Activated CD4-positive, alpha-beta T cell treated with anti-CD3 and anti-CD28 coated beads, Interleukin-2, amount 10 ng/mL, durations not matched to agents 7 days and 5 days (primary cell): ENCODE measurements at places on chromosomes 7 and 10. TPM values are rescaled to one million over a fixed set of nuclear protein-coding genes. Genes with fewer than 3 reads are reported as not detected.
A peak's percentile ranks its signal among the peaks of the same experiment; 100 is the strongest.

GRCh38 chr10:25226775-25227682, 52.2 kb downstream of the GPR158 start:
- DNase-seq: peak; percentile 7

MRLN gene
- total RNA-seq: not detected

DNA sequence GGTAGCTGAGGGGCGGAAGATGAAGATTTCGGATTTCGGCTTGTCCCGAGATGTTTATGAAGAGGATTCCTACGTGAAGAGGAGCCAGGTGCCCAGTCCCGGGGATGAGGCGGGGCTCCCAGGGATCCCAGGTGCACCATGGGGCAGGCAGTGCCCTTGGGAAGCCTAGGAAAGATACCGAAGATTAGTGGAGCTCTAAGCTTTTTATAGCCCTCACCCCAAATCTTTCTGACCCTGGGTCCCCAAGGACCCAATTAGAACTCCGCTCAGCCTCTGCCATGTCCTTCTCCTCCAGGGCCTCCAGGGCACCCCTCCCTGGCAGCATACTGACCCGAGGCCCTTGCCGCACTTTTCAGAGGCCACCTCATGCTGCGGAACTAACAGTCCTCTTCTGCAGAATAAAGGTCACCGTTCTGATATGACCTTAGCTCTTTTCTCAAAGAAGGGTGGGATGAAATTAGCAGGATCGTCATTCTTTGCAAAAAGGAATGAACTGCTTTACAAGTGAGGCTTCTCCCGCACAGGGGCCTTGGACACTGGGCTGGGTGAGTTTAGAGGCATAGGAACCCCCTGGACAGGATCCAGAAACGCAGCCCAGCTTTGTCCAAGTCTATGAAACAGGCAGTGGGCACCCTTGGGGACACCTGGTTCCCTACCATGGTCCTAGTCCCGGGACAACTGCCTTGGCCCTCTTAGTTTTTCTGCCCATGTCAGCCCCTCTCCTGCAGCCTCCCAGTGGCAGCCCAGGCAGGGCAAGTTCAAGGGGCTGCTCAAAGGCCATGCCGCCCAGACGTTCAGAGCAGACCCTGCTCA, 17.9 kb upstream of the CSGALNACT2 start:
- DNase-seq: no peak

VSIR gene
- 148 TPM for total RNA-seq

DNA sequence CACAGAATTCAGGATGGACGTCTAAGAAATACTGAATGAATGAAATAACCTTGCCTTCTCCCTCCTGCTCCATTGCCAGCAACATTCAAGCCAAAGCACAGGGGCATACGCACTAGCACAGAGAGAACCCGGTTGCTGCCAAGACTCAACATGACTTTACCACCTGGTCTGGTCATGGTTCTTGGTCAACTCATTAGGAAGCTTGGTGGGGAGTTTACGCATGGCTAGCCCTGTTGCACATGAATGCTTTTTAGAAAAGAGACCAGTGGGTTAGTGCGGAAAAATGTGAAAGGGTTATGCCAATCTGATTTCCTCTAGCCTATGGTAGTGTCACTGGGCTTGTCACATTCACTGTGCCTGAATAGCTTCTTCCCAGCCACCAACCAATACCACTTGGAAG, 187.6 kb upstream of the NEBL start:
- DNase-seq: no peak

GRCh38 chr7:148340438-148341280, 249.9 kb upstream of the C7orf33 start:
- no peak for DNase-seq

FBXO24 gene
- total RNA-seq: 1.5 TPM

DNA sequence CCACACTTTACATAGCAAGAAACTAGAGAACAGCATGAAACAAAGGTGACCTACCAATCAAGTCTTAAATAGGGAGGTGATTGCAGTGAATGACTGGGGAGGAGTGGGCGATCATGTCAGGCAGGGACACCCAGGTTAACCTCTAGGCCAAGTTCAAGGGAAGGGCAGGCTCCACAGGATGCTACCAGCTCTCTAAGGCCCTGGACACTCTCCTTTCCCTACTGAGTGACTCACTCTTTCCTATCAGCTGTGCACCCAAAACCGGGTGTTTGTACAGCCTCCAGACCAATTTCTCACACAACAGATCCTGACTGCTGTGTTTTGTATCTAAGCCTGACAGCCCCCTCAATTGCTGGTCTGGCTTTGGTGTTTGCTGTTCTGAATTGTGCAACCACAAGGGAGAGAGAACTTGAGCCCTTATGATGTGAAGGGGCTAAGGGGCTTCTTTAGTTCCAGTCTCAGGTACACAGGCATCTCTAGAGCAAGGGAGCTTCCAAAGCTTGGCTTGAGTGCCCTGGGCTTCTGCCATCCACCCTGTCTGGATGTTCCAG, 107.8 kb downstream of the TBXAS1 start:
- no peak for DNase-seq

DNA sequence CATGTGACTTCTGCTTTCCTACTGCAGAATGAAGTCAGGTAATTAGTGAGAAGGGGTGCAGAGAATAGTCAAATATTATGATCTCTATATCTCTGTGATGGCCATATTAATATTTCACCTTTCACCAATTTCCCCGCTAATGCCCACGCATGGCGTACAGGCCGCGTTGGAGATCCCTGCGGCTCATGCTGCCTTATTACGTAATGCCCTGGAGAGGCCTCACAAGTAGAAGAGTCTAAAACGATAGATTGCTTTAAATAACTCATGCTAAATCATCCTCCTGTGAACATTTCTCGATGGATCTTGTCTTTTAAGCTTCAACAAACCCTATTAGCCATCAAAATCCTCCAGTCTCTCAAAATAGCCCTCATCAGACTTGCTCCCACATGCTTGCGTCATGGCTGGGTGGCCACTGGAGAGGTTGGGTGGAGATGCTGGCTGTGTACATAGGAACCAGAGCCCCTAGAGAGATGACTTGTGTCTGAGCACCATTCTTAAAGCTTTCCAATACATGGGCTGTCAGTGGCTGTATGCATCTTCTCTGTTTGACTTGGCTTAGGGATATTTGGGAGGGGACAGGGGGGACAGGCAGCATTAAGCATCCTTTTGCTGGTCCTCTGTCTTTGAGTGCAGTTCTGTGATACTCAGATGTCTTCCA, 79.5 kb upstream of the INSYN2A start:
- no peak for DNase-seq

SYT15 gene
- total RNA-seq: 0.79 TPM

DNA sequence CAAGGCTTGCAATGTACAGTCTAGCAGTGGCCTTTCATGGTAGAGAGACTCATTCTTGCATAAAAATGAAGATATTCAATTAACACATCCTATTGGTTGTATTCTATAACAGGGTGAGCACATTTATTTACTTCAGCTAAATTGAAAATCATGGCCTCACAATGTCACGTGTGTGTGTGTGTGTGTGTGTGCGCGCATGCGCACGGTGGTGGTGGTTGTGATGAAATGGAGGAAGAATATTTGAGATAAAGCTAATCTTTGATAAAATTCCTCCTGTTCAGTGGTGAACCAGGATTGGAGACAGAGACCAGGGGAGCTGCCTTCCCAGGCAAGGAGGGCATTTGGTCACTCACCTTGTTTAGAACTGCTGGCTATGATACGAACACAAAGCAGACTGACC, 199.8 kb downstream of the DPP6 start:
- DNase-seq: no peak

ANKRD1 gene
- total RNA-seq: not detected

DNA sequence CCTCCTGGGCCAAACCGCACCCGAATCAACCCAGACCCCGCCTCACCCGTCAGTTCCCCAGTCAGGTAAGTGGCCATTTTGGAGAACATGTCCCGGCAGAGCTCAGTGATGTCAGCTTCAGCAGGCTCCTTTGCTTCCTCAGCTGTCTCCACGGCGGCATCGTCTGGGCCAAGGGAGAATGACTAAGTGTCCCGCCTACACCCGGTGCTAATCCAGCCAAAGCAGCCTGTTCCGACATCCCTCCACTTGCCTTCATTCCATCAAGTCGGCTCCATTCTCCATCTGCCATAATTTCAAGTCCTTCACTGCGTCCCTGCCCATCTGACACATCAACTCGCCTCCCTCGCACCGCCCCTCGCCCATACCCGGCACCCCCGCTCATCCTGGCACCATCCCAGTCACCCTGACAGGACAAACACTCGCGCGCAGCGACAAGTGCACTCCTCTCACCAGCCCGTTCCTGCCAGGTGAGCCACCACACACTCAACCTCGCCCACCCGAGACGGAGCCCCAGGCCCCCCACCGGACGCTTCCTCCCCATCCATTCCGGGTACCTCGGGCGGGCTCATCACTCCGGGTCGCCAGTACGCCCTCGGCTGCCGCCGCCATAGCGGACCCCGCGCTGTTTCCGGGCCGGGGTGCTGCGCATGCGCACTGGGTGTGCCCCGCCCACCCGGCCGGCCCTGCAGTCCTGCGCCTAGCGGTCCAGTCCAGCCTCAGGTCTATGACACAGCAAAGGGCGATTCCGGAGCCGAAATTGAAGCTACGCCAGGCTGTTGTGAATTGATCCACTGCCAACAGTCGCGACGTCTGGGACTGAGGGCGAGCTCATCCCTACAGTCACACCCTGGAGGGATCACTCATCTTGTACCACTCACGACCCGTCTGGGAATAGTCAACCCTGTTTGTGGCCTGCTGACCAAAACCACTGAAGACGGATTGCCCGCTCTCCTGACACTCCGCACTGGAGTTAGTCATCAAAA, at the start of gene BLOC1S2:
TSS of gene BLOC1S2 (minus strand) at position 630 of the 983 bp plus-strand sequence. CDS start at position 609, 21 bp downstream.
- DNase-seq: peak; percentile 83

DNA sequence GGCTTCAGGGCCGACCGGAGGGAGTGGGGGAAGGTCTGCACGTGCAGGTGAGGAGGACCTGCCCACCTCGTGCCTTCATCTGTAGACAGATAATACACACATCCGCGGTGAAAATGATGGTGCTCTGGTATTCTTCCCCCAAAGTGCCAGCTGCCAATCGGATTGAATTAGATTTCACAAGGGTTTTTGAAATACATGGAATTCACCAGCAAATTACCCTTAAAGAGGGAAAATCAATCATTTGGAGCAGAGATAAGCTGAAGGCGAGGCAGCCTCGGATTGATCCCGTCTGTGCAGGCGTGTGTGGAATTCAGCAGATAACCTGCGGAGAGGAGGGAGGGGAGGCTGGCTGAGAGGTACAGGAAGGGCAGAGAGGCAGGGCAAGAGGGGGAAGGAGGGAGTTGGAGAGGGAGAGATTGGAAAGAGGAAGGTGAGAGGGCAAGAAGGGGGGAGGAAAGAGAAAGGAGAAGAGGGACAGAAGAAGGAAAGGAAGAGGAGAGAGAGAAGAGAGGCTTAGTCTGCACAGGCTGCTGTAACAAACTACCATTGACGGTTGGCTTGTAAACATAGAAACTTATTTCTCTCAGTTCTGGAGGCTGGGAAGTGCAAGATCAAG, 84.2 kb downstream of the C10orf105 start:
- no peak for DNase-seq

GRCh38 chr10:77179015-77179695, 458.5 kb downstream of the KCNMA1 start:
- DNase-seq: no peak

TAS2R5 gene
- 1.3 TPM for total RNA-seq
